ENCODE measurements at places on chromosomes 3 and 15.

DNA sequence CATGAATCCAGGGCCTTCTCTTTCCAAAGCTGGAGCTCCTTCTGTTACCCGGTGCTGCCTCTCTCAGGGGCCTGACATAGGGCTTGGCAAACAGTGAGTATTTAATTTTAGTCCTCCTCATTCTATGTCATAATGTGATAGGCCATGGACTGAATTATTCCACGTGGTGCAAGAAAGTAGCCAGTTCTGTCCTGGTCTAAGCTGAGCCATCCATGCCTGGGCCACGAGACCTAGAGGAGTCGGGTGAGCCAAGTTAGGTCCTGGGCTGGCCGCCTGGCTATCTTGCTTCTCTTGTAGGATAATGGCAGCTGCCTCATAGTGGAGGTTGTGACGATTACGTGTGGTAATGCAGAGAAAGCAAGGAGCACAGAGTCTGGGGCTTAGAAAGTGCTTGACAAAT lies 170.6 kb downstream of the FAM43A start:
- DNase-seq, result no peak

- no peak for DNase-seq
Observed at GRCh38 chr3:139887431-139887830, 47.6 kb upstream of the CLSTN2 start.

GRCh38 chr3:49124991-49125670 lies 4.5 kb upstream of the USP19 start:
- no peak for DNase-seq

- no peak for DNase-seq
Observed at GRCh38 chr3:111729087-111729846, 129.8 kb upstream of the PHLDB2 start.

DNA sequence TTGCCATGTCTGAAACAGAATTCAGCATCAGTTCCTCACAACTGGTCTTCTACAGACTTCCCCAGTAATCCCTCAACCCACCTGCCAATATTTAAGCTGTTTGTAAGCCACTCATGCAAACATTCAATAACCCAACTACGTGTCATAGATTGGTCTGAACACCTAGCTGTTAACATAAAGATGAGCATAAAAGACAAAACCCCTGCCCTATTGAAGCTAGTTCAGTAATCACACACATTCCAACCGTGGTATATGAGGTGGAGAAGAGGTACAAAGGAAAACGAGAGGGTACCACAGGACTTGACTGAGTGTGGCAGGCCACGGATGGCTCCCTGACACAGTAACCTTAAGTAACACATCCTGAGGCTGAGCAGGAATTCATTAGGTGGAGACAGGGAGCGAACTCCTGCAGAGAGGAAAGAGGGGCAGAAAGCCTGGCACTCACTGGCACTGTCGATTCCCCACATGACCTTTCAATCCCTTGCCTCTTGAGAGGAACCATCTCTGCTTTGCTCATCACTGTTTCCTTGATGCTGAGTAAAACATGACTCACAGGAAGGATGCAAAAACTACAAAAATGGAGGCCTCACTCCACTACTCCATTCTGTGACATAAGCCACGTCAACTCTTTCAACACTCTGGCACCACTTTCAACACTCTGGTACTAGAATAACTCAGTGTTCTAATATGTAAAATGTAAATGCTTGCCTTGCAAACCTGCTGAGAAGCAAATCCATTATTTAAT lies 31.3 kb downstream of the RPN1 start:
- peak; percentile 85 for DNase-seq

GRCh38 chr15:58515807-58516206 lies 84.0 kb downstream of the LIPC start:
- peak; percentile 24 for DNase-seq

GRCh38 chr15:49675041-49675440 lies 54.2 kb downstream of the DTWD1 start:
- no peak for DNase-seq

Data from activated CD4-positive, alpha-beta T cell treated with anti-CD3 and anti-CD28 coated beads, Interleukin-10, Interleukin-2, amounts not matched to agents 100 ng/mL and 50 ng/mL, durations not matched to agents 16 hours and 8 hours (primary cell).